ENCODE measurements at places on chromosomes 12 and 14. TPM values are rescaled to one million over a fixed set of nuclear protein-coding genes. Genes with fewer than 3 reads are reported as not detected.

DNA sequence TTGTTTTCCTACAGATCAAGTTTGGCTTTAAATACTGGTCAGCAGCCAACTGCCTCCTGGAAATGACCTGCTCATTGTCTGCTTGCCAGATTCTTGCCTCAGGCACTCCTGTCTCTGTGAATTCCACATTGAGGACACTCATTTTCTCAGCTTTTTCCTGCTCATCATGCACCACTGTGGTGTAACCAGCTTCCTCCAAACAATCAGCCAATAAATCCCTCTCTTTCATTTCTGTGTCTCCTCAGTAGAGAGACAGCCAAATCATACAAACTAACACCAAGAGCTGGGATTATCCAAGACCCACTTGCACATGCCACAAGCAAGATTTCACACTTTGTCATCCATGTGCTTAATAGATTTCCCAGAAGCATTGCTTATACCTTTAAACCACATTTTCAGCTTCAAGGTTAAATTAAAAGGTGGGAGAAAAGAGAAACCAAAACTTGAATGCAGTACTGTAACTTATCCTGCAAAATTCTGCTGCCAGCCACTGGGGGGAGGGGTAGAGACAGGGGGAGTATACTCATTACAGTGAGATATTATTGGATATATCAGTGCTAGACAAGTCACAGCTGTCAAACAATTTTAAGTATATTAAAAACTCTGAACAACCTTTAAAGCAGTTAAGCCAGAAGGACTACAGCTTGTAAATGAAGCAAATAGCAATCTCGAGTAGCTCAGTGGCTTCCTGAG lies 105.0 kb downstream of the PPP2R5E start:
- DNase-seq = peak; percentile 6

GRCh38 chr12:19404242-19404880 lies 34.9 kb upstream of the AEBP2 start:
- DNase-seq = peak; percentile 23

DNA sequence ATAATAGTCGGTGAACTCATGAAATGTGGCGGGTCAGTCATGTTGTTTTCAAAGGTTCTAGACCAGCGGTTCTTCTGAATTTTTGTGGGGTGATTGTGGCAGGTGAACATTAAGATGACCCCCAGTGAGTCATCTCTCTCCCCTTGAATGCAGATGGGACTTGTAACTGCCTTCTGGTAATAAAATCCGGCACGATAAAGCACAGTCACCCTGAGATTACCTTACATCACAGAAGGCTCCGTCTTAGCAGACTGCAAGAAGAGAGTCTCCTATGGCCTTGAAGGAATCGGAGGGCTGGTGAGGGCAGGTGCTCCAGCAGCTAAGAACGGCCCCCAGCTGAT lies 189.6 kb downstream of the FOXN3 start:
- DNase-seq = no peak

Gene ACSS3
- total RNA-seq = 0.41 TPM

Gene GABARAPL1
- 129 TPM for total RNA-seq
